ENCODE measurements at places on chromosomes 6 and 20. TPM values are rescaled to one million over a fixed set of nuclear protein-coding genes. Genes with fewer than 3 reads are reported as not detected.

DNA sequence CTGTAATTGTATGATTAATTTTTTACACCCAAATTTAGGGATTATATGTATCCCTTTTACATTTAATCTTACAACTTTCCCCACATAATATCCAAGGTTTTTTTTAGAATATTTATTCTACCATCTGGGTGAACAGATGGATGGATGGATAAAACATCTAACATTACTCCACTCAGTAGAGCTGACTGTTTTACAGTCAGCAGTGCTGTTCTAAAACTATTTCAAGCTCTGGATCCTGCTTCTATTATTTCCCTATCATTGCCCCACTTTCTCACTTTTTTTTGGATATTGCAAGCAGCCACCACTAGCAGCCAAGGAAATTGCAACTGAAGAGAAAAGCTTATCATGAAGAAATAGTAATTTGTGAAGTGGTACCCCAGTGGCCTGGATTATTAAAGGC is 173.7 kb downstream of the ARHGAP18 start:
- no peak for DNase-seq
- H3K36me3 ChIP-seq: no peaks in the 10 kb centered on the region
- H3K4me3 ChIP-seq: no peak overlapping the region

Gene HLA-E
- 108 TPM for total RNA-seq

Gene SLC4A11
- 22.7 TPM for total RNA-seq

- no peak for DNase-seq
- peaks cover 10% of the 10 kb centered on the region for H3K27me3 ChIP-seq
Measured at GRCh38 chr20:51062065-51062464, 39.2 kb upstream of the KCNG1 start.

GRCh38 chr6:29917857-29918256 is 24.5 kb upstream of the HLA-A start:
- DNase-seq: no peak
- no peaks in the 10 kb centered on the region for H3K4me1 ChIP-seq
- H3K27ac ChIP-seq: no peak overlapping the region
- H3K36me3 ChIP-seq: no peaks in the 10 kb centered on the region

Gene ACTL10
- 0.22 TPM for total RNA-seq

- no peaks in the 10 kb centered on the region for H3K4me1 ChIP-seq
- H3K27me3 ChIP-seq: no peaks in the 10 kb centered on the region
- H3K4me3 ChIP-seq: no peak overlapping the region
- H3K36me3 ChIP-seq: peaks cover 11% of the 10 kb centered on the region
Measured at GRCh38 chr6:42637681-42638080, 73.9 kb downstream of the UBR2 start.

DNA sequence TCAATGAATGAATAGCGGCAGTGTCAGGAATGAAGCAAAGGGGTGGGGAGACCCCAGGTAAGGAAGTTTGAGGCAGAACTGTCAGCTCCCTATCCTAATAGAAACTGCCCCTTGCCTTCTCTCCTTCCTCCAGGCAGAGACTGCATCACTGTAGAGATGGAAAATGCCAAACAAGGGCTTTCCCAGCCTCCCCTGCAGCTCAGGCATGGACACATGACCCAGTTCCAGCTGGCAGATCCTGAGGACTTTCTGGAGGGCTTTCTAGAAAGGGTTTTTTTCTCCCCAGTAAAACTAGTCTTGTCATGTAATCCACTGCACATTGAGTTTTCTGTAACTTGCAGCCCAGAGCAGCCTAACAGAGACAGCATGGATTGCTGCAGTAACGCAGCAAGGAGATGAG is 17.9 kb upstream of the PNPLA1 start:
- no peaks in the 10 kb centered on the region for H3K36me3 ChIP-seq
- no peaks in the 10 kb centered on the region for H3K27me3 ChIP-seq
- no peak overlapping the region for H3K27ac ChIP-seq
- DNase-seq: no peak
- H3K4me3 ChIP-seq: no peak overlapping the region
- H3K4me1 ChIP-seq: no peaks in the 10 kb centered on the region

DNA sequence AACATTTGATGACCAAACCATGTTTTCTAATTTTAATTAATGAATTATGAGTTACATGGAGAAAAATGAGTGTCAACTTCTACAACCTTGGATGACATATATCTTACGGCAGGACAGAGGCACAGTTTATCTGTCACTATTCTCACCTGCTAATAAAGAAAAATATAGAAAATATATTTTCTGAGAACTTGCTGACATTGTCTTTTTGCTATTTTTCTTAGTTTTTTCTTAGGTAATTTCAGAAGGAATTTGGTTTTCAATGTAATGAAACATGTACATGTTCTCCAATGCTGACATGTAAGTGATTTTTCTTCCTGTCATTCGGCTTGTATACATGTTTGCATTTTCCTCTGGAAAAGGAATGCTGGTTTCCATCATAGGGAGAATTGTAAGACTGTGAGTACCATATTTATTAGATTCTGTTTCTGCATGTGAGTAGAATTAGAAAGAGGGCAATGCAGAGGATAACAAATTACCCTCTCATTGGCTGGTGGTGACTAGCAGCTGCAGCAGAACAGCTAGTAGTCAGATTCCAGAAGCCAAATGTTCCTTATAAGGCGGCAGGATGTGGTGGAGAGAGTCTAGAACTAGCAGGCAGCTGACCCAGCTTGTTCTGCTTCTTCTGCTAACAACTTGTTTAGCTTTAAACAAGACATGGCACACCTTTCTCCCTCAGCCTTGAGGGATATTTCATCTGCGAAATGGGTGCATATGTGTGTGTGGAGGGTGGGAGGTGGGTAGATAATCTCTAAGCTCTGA is 132.8 kb upstream of the SPACA1 start:
- no peak overlapping the region for H3K4me3 ChIP-seq
- H3K36me3 ChIP-seq: no peaks in the 10 kb centered on the region
- no peaks in the 10 kb centered on the region for H3K4me1 ChIP-seq
- H3K27me3 ChIP-seq: no peaks in the 10 kb centered on the region
- no peak overlapping the region for H3K27ac ChIP-seq
- DNase-seq: no peak

- peaks cover 12% of the 10 kb centered on the region for H3K36me3 ChIP-seq
- no peak for DNase-seq
- no peaks in the 10 kb centered on the region for H3K27me3 ChIP-seq
- no peak overlapping the region for H3K27ac ChIP-seq
Measured at GRCh38 chr20:35122756-35123405, 24.3 kb downstream of the EDEM2 start.

DNA sequence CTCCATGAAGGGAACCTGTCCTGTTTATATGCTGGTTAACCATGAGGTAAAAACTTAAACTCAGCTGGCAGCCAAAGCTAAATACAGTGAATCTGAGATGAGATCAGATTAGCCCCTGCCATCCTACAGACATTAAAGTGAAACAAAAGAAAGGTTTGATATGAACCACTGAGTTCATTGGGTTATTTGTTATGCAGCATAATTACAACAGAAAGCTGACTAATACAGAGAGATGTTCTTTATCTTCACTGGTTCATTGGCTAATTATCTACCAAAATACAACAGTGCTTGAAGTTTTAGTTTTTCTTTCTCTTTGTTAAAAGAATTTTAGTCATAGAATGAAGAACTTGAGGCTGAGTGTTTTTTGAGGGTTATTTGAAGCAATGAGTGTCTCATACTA is 307.6 kb upstream of the FERMT1 start:
- no peaks in the 10 kb centered on the region for H3K4me1 ChIP-seq
- no peaks in the 10 kb centered on the region for H3K27me3 ChIP-seq
- H3K4me3 ChIP-seq: no peak overlapping the region
- no peak overlapping the region for H3K27ac ChIP-seq
- H3K36me3 ChIP-seq: no peaks in the 10 kb centered on the region

- H3K4me1 ChIP-seq: no peaks in the 10 kb centered on the region
- H3K27me3 ChIP-seq: no peaks in the 10 kb centered on the region
- no peak overlapping the region for H3K4me3 ChIP-seq
- H3K27ac ChIP-seq: no peak overlapping the region
- H3K36me3 ChIP-seq: no peaks in the 10 kb centered on the region
Measured at GRCh38 chr20:20095114-20095872, 43.0 kb downstream of the CFAP61 start.

GRCh38 chr6:156123731-156124130 is 653.4 kb upstream of the ARID1B start:
- H3K4me1 ChIP-seq: no peaks in the 10 kb centered on the region
- no peak overlapping the region for H3K4me3 ChIP-seq
- no peak for DNase-seq
- H3K27me3 ChIP-seq: no peaks in the 10 kb centered on the region
- no peaks in the 10 kb centered on the region for H3K36me3 ChIP-seq
- no peak overlapping the region for H3K27ac ChIP-seq

DNA sequence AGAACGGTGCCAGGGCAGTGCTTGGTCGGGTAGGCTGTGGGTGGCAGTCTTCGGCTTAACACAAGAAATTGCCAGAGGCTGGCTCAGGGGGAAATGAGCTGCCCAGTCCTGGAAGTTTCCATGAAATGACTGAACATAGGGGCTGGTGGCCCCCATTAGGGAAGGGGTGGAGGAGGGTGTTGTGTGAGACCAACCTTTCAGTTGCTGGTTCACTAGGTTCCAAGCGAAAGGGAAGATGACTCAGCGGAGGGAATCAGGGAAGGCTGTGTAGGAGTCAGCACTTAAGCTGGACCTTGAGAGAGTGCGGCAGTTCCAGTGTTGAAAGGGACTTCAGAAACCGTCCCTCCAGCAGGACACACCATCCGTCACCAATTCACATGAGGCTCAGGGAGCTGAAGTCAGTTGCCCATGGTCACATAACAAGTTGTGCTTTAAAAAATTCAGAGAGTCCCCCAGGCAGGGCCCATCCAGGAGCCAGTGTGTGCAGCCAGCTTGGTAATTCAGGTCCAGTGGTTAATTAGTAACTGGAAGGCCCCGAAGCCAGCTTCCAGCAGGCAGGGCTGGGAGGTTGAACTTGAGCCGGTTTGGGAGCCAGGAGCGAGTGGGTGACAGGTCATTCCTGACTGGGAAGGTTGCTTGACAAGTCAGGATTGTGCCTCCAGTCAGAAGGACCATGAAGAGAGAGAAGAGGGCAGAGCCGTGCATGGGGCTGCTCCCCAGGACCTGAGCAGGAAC is at the start of gene SGK2:
SGK2 (plus strand) TSS at position 616 of the 735 bp plus-strand sequence. CDS start 7,469 bp downstream, outside the sequence.
- no peak for DNase-seq
- H3K27me3 ChIP-seq: no peaks in the 10 kb centered on the region
- H3K36me3 ChIP-seq: no peaks in the 10 kb centered on the region
- H3K4me1 ChIP-seq: peaks cover 10% of the 10 kb centered on the region

DNA sequence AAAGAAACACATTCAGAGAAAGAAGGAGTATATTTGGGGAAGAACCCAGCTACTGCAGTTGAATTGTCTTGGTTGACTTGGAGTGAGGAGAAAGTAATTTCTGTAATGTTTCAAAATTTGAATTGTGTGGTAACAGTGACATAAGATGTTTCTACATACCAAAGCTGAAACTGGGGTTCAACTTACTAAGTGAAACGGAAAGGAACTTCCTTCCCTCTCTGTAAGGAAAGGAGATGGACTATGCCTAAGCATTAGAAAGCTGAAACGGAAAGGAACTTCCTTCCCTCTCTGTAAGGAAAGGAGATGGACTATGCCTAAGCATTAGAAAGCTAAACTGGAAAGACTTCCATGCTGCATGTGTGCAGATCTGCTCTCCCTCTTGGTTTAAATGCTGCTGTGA is 46.0 kb downstream of the HUS1B start:
- no peaks in the 10 kb centered on the region for H3K36me3 ChIP-seq
- no peak overlapping the region for H3K4me3 ChIP-seq
- H3K27me3 ChIP-seq: no peaks in the 10 kb centered on the region
- H3K27ac ChIP-seq: no peak overlapping the region

DNA sequence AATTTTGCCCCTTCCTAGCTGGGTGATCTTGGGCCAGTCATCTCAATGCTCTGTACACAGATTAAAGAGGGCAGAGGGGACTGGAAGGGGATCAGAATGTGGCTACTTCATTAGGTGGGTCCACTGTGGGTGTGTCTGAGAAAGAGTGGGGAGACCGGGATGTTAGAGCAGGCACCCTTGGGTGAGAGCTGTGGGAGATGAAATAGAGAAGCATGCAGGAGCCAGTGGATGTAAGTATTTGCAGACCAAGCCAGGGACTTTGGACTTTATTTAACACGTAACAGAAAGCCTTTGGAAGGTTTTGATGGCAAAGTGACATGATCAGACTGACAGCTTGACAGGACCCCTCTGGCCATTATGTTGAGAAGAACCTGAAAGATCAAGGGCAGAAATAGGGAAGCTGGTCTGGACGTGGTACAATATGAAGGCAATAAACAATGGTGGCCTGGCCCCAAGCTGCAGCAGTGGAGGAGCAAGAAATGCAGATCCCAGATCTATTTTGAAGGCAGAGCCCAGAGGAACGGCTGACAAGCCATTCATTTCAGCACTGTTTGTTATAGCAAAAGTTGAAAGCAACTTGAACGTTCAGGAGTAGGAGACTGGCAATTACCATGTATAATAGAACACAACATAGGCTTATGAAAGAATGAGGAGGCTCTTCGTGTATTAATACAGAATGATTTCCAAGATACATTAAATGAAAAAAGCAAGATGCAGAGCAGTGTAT is 82.5 kb upstream of the ZNFX1 start:
- H3K36me3 ChIP-seq: no peaks in the 10 kb centered on the region
- no peaks in the 10 kb centered on the region for H3K4me1 ChIP-seq
- no peak overlapping the region for H3K27ac ChIP-seq
- no peak overlapping the region for H3K4me3 ChIP-seq

DNA sequence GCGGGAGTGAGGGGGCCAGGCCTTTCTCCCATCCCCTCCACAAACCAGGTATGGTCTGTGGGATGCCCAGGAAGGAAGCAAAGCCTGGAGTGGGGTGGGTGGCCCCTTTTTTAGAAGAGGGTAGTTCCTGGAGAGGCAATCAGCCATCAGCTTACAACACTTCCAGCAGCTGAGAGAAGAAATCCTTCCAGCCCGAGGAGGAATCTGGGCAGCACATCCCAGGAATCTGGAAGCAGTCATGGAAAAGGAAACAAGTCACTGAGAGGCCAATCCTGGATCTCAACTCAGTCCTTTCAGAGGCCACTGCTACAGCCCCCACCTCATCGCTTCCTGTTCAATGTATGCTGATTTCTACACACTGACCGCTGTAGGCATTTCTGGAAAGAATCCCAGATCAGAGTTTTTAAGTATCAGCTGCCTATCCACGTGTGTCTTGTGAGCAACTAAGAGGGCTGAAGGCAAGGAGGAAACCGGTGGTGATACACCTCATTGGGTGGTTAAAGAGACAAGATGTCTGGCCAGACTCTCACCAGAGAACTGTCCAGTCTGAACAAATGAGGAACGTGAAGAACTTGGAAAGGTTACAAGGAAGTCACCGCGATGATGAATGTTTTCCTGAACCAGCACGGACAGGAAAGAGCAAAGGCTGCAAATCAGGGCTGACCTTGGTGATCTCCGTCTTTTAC is 92.9 kb upstream of the SHLD1 start:
- H3K27me3 ChIP-seq: no peaks in the 10 kb centered on the region
- no peak for DNase-seq
- no peak overlapping the region for H3K4me3 ChIP-seq
- no peaks in the 10 kb centered on the region for H3K4me1 ChIP-seq
- H3K36me3 ChIP-seq: no peaks in the 10 kb centered on the region
- H3K27ac ChIP-seq: no peak overlapping the region

All from HCT116 (cell line).